ENCODE measurements at places on chromosomes 1 and 21. TPM values are rescaled to one million over a fixed set of nuclear protein-coding genes. Genes with fewer than 3 reads are reported as not detected.

Gene GPR157
- total RNA-seq: 4.5 TPM

Gene KCNT2
- total RNA-seq: not detected

Gene CDC42BPA
- 2.8 TPM for total RNA-seq

Gene CFAP141
- total RNA-seq: not detected

Gene ALX3
- not detected for total RNA-seq

Gene FMO2
- not detected for total RNA-seq

Gene TADA1
- total RNA-seq: 18.8 TPM

Gene SLC2A5
- total RNA-seq: not detected

DNA sequence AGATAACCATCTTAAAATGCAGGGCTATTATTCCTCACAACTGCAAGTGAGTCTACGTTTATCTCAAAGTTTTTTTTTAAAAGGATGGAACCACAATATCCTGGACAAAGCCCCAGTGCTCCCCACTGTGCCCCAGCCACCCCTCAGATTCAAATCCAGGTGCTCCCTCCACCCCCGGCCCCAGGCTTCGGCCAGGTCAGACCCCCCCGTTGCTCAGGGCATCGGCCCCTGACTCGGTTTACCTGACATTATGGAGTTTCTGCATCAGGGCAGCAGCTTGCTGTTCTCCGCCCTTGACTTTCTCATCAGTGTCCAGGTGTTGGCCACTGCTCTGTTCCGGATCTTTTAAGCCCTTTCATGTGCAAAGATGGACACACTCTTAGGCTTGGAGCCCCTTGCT is 72.9 kb downstream of the SCCPDH start:
- no peak for DNase-seq
- no peaks in the 10 kb centered on the region for H3K4me1 ChIP-seq
- no peak overlapping the region for H3K4me3 ChIP-seq
- no peak overlapping the region for H3K27ac ChIP-seq
- H3K36me3 ChIP-seq: no peaks in the 10 kb centered on the region

GRCh38 chr1:184973272-184974055 is 844 bp downstream of the NIBAN1 start:
- H3K4me1 ChIP-seq: peaks cover 56% of the 10 kb centered on the region
- DNase-seq: peak; percentile 66
- H3K4me3 ChIP-seq: peak overlapping the region; percentile 97
- H3K27ac ChIP-seq: peak overlapping the region; percentile 98

GRCh38 chr1:97980530-97980929 is 59.7 kb upstream of the DPYD start:
- no peak overlapping the region for H3K4me3 ChIP-seq
- no peak overlapping the region for H3K27ac ChIP-seq
- DNase-seq: no peak
- H3K36me3 ChIP-seq: no peaks in the 10 kb centered on the region

DNA sequence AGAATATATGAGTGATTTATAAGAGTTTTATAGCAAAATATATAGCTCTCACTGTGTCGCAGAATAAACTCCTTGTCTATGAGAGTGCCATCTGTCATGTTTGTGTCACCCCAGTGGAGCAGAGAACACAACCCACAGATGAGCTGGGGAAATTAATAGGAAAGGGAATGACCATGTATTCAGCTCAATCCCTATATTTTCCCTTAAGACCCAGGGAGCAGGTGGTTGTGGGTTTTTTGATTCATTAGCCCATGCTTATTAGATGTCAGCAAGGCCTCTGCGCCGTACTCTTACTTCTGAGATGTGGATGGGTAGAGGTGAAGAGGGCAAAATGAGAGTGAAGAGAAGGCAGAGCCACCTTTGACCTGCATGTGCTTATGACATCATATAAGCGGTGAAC is 4.1 kb upstream of the GREM2 start:
- H3K36me3 ChIP-seq: no peaks in the 10 kb centered on the region
- peaks cover 27% of the 10 kb centered on the region for H3K27me3 ChIP-seq
- no peak overlapping the region for H3K27ac ChIP-seq
- no peak for DNase-seq
- peaks cover 30% of the 10 kb centered on the region for H3K4me1 ChIP-seq
- H3K4me3 ChIP-seq: no peak overlapping the region

- no peaks in the 10 kb centered on the region for H3K4me1 ChIP-seq
- H3K36me3 ChIP-seq: no peaks in the 10 kb centered on the region
- no peak for DNase-seq
These were observed 239.4 kb downstream of the BACH1 start for GRCh38 chr21:29538115-29538514.

GRCh38 chr1:100396651-100397050 is 44.3 kb downstream of the CDC14A start:
- H3K27ac ChIP-seq: peak overlapping the region; percentile 85
- peaks cover 85% of the 10 kb centered on the region for H3K4me1 ChIP-seq
- H3K36me3 ChIP-seq: peaks cover 54% of the 10 kb centered on the region
- no peak overlapping the region for H3K4me3 ChIP-seq
- H3K27me3 ChIP-seq: no peaks in the 10 kb centered on the region

DNA sequence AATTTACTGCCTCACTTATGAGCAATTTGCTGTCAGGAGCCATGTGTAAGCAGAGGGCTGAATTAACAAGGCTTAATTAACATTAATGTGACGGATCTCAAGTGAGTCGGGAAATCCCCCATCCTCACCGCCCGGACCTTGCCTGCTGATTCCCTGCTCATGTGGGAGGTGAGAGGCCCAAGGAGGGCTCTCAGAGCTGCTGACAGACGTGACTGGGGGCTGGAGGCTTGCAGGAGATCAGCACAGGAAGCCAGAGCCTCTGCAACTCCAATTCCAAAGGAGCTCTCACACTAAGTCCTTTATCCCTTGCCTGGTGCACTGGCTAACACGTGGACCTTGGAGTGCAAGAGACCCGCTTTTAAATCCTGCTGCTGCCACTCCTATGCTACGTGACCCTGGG is 19.4 kb downstream of the LRP8 start:
- H3K4me3 ChIP-seq: no peak overlapping the region
- H3K36me3 ChIP-seq: no peaks in the 10 kb centered on the region
- H3K4me1 ChIP-seq: peaks cover 16% of the 10 kb centered on the region

GRCh38 chr1:201640624-201641023 is 101.7 kb downstream of the NAV1 start:
- no peak overlapping the region for H3K4me3 ChIP-seq
- H3K27me3 ChIP-seq: no peaks in the 10 kb centered on the region
- no peak for DNase-seq

DNA sequence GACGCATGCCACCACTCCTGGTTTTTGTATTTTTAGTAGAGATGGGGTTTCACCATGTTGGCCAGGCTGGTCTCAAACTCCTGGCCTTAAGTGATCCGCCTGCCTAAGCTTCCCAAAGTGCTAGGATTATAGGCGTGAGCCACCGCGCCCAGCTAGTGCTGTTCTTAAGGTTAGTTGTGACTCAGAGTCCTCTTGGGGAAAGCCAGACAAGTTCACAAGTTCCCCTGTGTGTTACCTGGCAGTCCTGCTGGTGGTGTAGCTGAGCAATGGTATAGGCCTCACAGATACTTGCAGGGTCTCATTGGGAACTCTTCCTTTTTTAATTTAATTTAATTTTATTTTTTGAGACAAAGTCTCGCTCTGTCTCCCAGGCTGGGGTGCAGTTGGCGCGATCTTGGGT is 10.6 kb downstream of the CFAP126 start:
- DNase-seq: no peak
- no peak overlapping the region for H3K4me3 ChIP-seq
- no peaks in the 10 kb centered on the region for H3K27me3 ChIP-seq
- H3K4me1 ChIP-seq: peaks cover 14% of the 10 kb centered on the region
- H3K27ac ChIP-seq: no peak overlapping the region
- peaks cover 21% of the 10 kb centered on the region for H3K36me3 ChIP-seq

DNA sequence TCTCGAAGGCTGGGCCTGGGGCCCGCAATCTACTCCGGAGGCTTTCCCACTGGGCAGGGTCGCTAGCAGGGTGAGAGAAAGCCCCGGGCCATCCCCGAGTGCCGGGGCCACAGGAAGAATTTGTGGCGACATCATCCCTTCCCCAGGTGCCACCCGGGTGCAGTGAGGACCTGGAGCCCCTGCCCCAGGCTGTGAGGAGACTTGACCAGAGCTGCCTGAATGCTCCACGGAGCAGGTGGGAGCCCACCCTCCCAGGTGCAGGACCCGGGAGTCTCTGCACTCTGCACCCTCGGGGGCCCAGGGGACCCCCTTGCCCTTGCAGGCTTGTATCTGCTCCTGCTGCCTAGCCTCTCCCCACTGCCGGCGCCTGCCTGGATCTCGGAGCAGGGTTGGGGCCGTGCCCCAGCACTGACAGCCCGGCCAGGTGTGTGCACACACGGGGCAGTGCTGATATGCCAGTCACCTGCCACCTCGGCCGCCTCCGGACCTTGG is 67.5 kb upstream of the RGS7 start:
- peaks cover 2% of the 10 kb centered on the region for H3K36me3 ChIP-seq
- H3K4me1 ChIP-seq: peaks cover 2% of the 10 kb centered on the region
- peaks cover 48% of the 10 kb centered on the region for H3K27me3 ChIP-seq

DNA sequence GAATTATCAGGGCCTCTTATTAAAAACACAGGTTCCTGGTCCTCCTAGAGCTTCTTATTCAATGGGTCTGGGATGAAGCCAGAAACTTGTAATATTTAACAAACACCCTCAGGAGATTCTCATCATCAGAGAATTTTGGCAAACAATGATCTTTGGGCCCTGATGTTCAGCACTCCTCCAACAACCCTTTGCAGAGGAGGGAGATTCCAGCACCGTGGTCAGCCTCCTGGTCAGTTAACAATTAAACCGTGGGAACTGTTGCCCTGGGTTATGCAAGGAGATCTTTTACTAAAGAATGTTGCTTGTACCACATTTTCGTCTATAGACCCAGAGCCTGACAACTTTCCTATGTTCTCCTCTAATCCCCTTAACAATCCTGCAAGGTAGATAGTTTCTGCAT is 294.4 kb downstream of the PLPP3 start:
- H3K4me3 ChIP-seq: no peak overlapping the region
- H3K27me3 ChIP-seq: no peaks in the 10 kb centered on the region
- no peaks in the 10 kb centered on the region for H3K4me1 ChIP-seq
- H3K27ac ChIP-seq: no peak overlapping the region
- no peaks in the 10 kb centered on the region for H3K36me3 ChIP-seq

DNA sequence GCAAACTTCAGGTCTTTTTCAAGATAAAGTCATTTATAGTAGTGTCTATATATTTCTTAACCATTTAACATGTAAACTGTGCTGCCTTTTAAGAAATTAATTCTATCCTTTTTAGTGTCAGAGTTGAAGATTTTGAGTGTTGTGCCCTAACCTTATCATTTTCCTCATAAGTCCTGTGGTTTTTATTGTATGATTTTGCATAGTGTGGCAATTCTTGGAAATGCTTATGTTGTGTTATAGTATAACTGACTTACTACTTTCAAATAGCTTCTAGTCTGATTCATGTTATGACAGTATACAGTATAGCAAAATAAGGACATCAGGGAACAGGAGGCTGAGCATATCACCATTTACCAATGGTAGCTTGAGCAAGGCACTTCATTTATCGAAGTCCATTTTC is 99.1 kb downstream of the PTBP2 start:
- no peak for DNase-seq
- no peaks in the 10 kb centered on the region for H3K27me3 ChIP-seq
- no peak overlapping the region for H3K4me3 ChIP-seq
- H3K27ac ChIP-seq: no peak overlapping the region

DNA sequence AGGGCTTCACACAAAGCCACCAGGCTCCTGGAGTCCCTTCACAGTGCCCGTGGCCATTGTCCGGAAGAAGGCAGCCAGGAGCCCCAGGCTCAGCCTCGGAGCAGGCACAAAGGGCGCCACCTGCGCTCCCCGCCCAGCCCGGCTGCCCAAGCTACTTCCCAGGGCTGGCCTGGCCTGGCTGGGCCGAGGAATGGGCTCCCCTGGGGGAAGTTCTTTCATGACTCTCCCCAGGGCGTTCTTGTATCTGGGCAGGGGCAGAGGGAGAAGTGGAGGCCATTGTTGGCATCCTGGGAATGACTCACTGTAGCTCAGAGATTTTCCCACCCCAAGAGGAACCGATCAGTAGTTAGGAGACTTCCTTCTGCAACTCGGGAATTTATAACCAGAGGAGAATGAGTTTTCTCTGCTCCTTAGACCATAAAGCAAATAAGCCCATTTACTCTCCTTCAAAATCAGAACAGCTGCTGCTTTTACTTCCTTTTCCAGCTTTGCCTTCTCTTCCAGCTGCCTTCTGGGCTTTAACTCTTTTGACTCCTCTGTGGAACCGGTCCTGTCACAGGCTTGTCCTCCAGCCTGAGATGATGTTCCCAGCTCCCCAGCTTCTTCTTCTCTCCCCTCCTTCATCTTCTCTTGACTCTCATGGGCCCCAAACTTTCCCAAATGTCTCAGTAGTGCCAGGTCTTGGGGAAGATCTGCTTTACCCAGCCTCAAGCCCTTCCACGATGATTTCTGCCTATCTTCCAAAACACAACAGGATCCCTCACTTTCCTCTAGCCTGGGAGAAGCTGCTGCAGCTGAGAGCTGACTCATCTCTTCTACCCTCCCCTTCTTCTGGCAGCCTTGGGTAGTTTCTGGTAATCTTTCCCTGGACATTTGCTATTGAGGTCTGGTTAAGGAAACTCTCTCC is 118.7 kb upstream of the CD34 start:
- no peaks in the 10 kb centered on the region for H3K4me1 ChIP-seq
- H3K27ac ChIP-seq: no peak overlapping the region
- no peaks in the 10 kb centered on the region for H3K36me3 ChIP-seq
- H3K27me3 ChIP-seq: peaks cover 3% of the 10 kb centered on the region

- H3K4me3 ChIP-seq: no peak overlapping the region
- DNase-seq: no peak
These were observed 3.7 kb downstream of the PLPPR4 start for GRCh38 chr1:99268021-99268420.

- peaks cover 3% of the 10 kb centered on the region for H3K4me1 ChIP-seq
- H3K27me3 ChIP-seq: no peaks in the 10 kb centered on the region
- no peak overlapping the region for H3K4me3 ChIP-seq
- no peak overlapping the region for H3K27ac ChIP-seq
- H3K36me3 ChIP-seq: peaks cover 51% of the 10 kb centered on the region
These were observed 30.8 kb downstream of the TFAP2E start for GRCh38 chr1:35603941-35604340.

DNA sequence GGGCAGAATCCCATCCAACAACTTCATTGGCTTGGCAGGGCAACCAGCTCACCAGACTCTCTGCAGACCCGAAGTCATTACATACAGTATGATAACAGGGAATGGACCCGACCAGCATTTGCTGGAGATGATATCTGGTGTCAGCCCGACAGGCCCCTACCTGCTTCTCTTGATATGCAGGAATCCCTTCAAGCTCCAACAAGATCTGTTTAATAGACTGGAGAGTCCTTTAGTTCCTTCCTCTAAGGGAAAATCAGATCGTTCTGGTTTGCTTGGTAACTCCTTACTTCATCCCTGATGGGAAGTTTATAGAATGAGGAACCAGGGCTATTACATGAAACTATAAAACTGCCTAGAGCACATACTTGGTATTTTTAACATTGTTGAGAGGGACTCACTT is 61.2 kb downstream of the EDARADD start:
- H3K4me1 ChIP-seq: peaks cover 8% of the 10 kb centered on the region
- H3K27ac ChIP-seq: no peak overlapping the region
- H3K27me3 ChIP-seq: peaks cover 8% of the 10 kb centered on the region
- no peak for DNase-seq
- H3K36me3 ChIP-seq: no peaks in the 10 kb centered on the region

DNA sequence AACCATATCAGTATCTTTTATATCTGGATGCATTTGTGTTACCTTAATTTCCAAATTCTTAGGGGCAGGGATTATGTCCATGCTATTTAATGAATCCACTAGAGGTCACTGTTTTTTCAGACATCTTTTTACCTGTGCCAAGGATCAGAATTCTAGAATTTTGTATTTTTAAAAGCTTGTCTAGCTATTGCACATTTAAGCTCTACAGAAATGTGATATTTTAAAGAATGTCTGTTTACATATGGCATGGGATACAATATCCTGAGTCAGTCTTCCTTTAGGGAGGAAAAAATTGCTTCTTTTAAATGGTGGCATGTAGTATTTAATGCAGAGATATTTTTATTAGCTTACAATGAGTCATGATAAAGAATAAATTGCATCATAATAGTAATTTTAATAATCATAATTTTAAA is 11.3 kb downstream of the RPAP2 start:
- peaks cover 45% of the 10 kb centered on the region for H3K4me1 ChIP-seq
- no peaks in the 10 kb centered on the region for H3K27me3 ChIP-seq
- H3K36me3 ChIP-seq: peaks cover 46% of the 10 kb centered on the region
- H3K27ac ChIP-seq: no peak overlapping the region

Data from activated CD8-positive, alpha-beta memory T cell treated with anti-CD3 and anti-CD28 coated beads, Interleukin-2, amount 10 ng/mL, durations not matched to agents 7 days and 5 days (primary cell).